ENCODE measurements at places on chromosomes 7 and 10. TPM values are rescaled to one million over a fixed set of nuclear protein-coding genes. Genes with fewer than 3 reads are reported as not detected.

The TMEM178B gene
- total RNA-seq: under 0.01 TPM

The TMEM213 gene
- not detected for total RNA-seq

The CYP3A4 gene
- not detected for total RNA-seq

The SOSTDC1 gene
- not detected for total RNA-seq

The LARP4B gene
- total RNA-seq: 33.3 TPM

The MMD2 gene
- total RNA-seq: not detected

The ATRNL1 gene
- total RNA-seq: not detected

The NFE2L3 gene
- total RNA-seq: 7.6 TPM

The ASIC3 gene
- 1.8 TPM for total RNA-seq

The PKD1L1 gene
- not detected for total RNA-seq

The CCDC7 gene
- total RNA-seq: 2.4 TPM

The HOXA3 gene
- 2.1 TPM for total RNA-seq

The VKORC1L1 gene
- total RNA-seq: 9.5 TPM

The MRLN gene
- total RNA-seq: not detected

The TRIM50 gene
- total RNA-seq: not detected

The TCAF2 gene
- total RNA-seq: 0.72 TPM

The NEUROD6 gene
- not detected for total RNA-seq

The UCN3 gene
- total RNA-seq: not detected

The IL15RA gene
- 7.6 TPM for total RNA-seq

The ITPRID1 gene
- total RNA-seq: not detected

The SLC13A4 gene
- not detected for total RNA-seq

The EBLN1 gene
- not detected for total RNA-seq

The ACADSB gene
- 1.6 TPM for total RNA-seq

The SORCS1 gene
- total RNA-seq: not detected

The OGDHL gene
- 1.2 TPM for total RNA-seq

Data from hair follicular keratinocyte (primary cell).